T-helper 2 cell treated with Interferon-gamma antibody and Interleukin-4, amounts not matched to agents 100 ng/mL and 5 ng/mL, for 36 hours (primary cell): ENCODE measurements at places on chromosomes 7 and 10. TPM values are rescaled to one million over a fixed set of nuclear protein-coding genes. Genes with fewer than 3 reads are reported as not detected.

Gene PDZD7
- 0.64 and 0.77 TPM in 2 replicates for total RNA-seq

Gene EPHA1
- total RNA-seq, result 0.73 and 1.9 TPM in 2 replicates

Gene CUBN
- 0.55 and 0.89 TPM in 2 replicates for total RNA-seq

Gene MMP21
- total RNA-seq, result 0.09 and 0.16 TPM in 2 replicates

Gene PPIF
- total RNA-seq, result 89.0 and 91.0 TPM in 2 replicates

Gene RNF148
- not detected in 2 replicates for total RNA-seq

Gene CNPY1
- total RNA-seq, result not detected in 2 replicates

Gene CUTC
- total RNA-seq, result 21.3 and 21.7 TPM in 2 replicates

Gene SDK1
- 0.09 and 0.16 TPM in 2 replicates for total RNA-seq

Gene PDE6C
- not detected in 2 replicates for total RNA-seq

Gene ZNF804B
- total RNA-seq, result not detected in 2 replicates

Gene INMT
- 0.77 and 0.89 TPM in 2 replicates for total RNA-seq

Gene PRKRIP1
- 23.2 and 27.5 TPM in 2 replicates for total RNA-seq

Gene CPXM2
- total RNA-seq, result not detected in 2 replicates

Gene KNDC1
- total RNA-seq, result 0.48 and 0.57 TPM in 2 replicates

Gene KLHDC10
- 14.5 and 15.0 TPM in 2 replicates for total RNA-seq
